ENCODE measurements at places on chromosomes 16 and 17.
A peak's percentile ranks its signal among the peaks of the same experiment; 100 is the strongest.

- no peak for DNase-seq
Observed at GRCh38 chr17:78595135-78595810, 18.1 kb upstream of the DNAH17 start.

DNA sequence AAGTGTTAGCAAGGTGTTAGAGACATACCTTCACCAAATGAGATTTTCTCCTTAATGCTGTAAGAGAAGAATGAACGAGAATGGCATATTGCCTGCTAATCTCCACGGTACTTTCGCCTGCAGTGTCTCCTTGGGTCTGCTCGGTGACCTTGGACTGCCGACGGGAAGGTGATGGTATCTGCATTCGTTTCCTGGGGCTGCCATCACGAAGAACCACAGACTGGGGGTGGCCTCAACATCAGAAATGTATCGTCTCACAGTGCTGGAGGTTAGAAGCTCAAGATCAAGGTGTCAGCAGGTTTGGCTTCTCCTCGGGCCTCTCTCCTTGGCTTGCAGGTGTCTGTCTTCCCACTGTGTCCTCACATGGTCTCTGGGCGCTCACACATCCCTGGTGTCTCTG lies 86.3 kb upstream of the TNRC6C start:
- no peak for DNase-seq

DNA sequence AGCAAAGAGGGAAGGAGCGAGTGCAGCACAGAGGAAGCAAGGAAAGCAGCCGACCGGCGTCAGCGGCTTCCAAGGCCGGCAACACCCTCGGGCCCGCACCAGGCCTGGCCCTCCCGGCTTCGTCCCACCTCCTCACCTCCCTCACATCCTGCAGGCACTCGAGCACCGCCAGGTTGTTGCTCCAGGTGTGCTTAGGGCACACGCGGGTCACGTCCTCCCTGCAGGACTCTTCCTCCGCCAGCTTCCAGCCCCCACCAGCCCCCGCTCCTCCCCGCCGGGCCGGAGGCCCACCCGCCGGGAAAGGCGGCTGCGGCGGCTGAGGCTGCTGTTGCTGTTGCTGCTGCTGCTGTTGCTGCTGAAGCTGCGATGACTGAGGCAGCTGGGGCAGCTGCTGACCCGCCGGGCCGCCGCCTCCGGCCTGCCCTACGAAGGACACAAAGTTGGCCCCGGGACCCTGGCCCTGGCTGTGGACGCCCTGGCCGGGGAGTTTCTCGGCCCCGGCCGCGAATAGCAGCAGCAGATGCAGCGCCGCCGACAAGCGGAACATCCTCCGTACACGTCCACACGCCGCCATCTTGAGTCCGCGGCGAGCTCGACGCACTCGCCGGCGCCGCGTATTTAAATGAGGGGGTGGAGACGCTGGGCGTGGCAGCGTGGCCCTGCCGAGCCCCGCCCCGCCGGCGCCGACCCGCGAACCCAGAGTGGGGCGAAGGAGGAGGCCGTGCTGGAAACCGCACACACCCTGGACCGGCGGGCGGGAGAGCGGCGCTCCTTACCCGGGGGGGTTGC lies at the start of gene GLG1:
GLG1 (minus strand) TSS at position 594 of the 789 bp plus-strand sequence; CDS start at position 574, 20 bp downstream.
- peak; percentile 94 for DNase-seq

- DNase-seq, result no peak
Observed at GRCh38 chr17:74647871-74648672, 24.5 kb upstream of the CD300E start.

DNA sequence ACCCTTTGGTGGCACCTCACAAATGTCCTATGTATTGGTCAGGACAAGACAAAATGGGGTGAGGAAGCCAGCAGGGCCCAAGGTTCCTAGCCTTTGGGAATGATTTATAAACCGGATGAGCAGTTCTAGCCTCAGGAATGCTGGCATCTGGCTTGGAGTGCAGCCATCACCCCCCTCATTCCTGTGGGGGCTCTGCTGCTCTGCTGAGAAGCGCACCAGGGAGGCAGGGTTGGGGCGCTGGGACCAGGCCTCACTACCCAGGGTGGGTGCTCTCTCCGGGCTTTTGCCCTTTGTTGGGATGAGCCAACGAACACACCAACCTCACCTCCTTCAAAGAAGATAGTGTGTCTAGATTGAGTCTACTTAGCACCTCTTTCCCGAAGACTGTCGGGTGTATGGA lies 39.2 kb downstream of the TMEM11 start:
- DNase-seq, result peak; percentile 35

DNA sequence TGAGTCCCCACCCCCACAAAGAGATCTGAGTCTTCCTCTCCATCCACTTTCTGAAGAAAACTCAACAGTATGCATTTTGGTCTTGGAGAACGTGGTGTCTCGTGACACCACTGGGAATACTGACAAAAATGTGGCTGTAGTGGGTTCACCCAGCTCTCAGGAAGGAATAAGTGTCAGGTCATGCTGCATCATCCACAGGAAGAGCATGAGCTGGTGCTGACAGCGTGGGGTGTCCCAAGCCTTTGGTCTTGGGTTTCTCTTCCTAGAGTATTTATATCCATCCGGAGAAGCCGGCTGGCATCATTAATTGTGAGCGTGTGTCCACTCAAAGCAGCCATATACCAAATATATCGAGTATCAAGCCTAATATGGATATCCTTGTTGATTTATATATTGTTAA lies 55.9 kb downstream of the C17orf67 start:
- DNase-seq, result no peak

DNA sequence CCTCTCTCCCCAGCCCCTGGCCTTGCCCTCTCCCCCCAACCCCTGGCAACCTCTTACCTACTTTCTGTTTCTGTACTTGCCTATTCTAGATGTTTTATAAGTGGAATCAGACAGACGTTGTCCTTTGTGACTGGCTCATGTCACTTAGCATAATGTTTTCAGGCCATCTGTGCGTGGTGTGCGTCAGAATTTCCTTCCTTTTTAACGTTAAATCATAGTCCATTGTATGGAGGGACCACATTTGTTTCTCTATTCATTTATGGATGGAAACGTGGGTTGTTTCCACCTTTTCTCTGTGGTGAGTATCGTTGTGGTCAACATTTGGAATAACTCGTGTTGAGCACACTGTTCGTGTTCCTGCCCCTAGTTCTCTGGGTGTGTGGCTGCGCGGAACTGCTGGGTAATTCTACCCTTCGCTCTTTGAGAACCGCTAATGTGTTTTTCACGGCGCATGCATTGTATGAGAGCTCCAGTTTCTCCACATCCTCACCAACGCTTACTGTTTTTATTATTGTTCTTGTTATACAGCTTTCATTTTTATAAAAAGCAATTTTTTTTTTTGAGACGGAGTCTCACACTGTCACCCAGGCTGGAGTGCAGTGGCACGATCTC lies 26.3 kb downstream of the ACTG1 start:
- no peak for DNase-seq

DNA sequence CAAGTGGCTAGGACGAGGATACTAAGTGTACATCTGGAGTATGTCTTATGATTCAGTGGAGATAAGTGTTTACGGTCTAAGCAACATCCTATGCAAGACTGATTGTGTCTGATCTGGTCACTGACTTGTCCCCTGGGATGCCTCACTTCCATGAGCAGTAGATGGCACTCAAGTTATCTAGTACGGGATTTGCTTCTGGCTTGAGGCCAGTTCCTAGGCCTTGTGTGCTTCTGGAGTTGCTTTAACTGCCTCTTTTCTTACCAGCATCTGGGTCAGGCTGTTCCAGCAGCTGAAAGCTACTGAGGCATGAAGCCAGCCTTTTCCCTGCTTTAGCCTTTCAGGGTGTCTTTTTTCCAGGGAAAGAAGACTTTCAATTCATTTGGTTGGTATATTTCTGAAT lies 23.0 kb downstream of the SUPT6H start:
- DNase-seq, result no peak

DNA sequence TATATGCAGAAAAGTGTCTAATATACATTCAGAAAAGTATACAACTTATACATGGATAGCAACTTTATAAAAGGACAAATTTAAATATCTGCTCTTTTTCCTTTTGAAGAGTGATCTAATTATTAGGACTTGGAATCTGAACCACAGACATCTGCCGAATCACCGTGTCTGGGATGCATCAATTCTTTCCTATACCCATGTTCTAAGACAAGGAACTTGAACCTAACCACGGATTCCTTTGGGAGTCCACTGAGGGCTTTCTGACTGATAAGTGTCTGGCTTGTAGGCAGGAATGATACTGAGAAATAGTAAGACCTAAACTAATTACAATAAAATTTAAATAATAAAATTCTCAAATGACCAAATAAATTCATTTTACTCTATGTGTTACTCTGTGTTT lies 54.2 kb downstream of the NDEL1 start:
- no peak for DNase-seq

- DNase-seq, result no peak
Observed at GRCh38 chr17:691423-691822, 23.2 kb downstream of the VPS53 start.

DNA sequence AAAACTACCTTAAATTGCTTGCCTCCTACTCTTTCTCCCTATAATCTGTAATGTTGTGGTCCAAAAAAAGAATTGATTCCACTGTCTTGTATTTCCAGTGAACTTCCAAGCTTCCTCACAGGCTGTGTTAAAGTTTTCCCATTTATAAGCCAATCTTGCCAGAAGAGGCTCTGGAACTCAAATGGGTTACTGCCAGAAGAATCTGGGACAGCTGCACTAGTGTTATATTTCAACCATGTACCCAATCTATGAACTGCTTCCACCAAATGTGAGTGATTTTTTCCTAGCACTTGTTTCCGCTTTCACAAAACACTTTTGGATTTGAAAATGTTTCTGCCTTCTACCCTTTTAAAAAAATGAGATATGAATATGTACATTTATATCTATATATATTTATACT lies 1.8 kb downstream of the CCDC43 start:
- DNase-seq, result no peak

GRCh38 chr16:63720848-63721247 lies 1401.0 kb downstream of the CDH11 start:
- no peak for DNase-seq

DNA sequence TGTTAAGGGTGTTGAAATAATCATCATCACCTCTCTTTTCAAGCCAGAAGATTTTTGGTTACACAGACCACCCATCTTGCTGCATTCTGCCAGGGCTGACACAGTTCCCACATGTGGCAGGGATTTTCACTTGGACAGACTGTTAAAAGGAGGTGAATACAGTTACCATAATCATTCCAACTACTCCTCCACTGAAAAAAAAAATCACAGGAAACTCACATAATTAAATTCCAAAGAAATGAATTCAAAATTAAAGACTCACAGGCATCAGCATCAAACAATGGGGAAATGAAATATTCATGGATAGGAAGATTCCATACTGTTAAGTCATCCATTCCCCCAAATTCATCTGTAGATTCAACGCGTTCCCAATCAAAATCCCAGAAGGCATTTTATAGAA lies 209.4 kb downstream of the MRTFB start:
- DNase-seq, result no peak

GRCh38 chr16:50581845-50582244 lies 33.6 kb downstream of the NKD1 start:
- DNase-seq, result no peak

DNA sequence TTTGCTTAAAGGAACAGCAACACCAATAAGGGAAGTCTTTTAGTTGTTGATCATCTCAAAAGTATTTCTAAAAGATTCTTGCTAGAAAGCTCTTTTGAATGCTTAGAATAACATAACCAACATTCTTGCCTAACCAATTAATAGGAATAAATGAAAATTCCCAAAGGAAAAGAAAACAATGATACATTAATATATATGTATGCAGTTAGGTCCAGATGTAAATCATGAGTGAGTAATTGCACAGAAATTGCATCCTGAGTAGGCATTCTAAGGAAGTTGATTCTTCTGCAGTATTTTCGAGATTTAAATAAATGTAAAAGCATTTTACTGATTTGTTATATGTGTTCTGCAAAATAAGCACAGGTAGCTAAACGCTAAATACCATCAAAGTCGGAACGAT lies 22.1 kb downstream of the COX10 start:
- DNase-seq, result no peak

DNA sequence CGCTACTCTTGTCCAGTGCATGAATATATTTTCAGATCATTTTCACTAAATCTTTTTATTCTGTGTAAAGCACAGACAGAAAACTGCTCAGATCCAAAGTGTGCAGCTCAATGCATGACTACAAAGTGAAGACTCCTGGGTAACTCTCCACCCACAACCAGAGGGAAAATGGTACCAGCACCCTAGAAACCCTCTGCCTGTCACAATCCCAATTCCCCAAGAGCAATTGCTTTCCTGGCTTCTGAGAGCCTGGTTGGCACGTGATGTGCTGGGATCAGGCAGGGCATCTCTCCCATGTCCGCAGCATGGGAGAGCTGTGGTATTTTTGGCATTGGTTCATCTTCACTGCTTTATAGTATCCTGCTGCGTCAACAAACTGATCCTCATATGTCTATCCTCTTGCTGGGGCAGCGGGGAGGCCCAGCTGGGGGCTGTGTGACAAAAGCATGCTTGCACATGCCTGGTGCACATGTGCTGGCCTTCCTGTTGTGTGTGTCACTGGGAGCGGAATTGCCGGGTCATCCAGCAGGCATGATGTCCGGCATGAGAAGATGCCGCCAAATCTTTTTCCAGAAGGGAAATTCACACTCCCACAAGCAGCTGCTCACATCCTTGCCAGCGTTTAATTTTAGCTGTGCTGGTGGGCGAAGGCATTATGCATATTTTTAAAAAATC lies 278.9 kb upstream of the FOXF1 start:
- no peak for DNase-seq

- no peak for DNase-seq
Observed at GRCh38 chr17:49975531-49975930, 6.5 kb downstream of the DLX4 start.

DNA sequence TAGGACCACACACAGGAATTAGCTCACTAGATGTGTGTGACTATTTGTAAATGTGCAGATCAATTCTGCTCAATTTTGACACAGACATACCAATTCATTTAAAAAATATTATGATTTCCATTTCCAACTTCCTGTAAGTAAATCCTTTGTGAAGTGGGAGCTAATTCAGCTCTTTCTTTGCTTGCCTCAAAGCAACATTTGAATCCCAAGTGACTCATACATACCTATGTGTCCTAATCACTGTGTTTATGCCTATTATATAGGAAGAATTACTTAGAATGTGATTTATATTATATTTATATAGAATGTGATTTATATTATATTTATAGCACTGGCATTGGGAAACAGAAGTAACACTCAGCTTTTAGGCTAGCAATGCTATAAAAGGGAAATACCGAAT lies 195.9 kb upstream of the C17orf78 start:
- no peak for DNase-seq

DNA sequence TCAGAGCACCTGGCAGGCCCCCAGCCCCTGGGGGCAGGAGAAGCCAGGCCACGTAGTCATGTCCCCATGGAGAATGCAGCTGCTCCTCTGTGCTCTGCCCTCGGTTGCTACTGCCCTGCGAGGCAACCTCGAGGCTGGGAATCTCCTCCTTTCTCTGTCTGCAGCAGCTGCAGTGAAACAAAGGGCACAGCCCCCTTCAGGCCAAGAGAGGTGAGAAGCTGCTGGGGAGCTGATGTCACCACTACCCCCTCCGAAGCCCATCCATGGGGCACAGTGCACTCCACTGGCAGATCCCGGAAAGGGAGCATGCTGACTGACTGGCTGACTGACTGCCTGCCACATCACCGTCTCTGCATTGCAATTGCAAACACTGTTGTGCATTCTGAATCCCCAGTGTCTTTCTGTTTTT lies 103.7 kb downstream of the GRIN2A start:
- no peak for DNase-seq

Data from activated CD8-positive, alpha-beta memory T cell treated with anti-CD3 and anti-CD28 coated beads for 24 hours (primary cell).